GOT3 (cell line): ENCODE measurements at places on chromosomes 7 and 10.

DNA sequence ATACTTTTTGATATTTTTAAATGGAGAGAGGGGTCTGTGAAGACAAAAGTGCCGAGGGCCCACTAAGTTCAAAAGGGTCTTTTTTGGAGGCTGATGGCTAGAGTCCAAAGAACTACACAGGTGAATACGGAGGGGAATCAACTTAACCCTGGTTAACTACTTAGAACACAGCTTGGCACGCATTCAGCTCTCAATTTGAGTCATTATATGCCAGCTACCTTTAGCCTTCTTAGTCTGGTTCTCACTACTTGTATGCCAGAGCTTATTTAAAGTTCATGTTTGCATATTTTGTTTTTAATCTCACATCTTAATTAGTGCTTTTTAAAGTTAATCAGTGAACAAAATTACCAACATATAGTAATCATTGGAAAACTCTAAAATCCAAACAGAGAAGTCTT, 80.8 kb downstream of the VWDE start:
- DNase-seq: no peak

GRCh38 chr7:68823996-68824780, 774.1 kb upstream of the AUTS2 start:
- DNase-seq: no peak

DNA sequence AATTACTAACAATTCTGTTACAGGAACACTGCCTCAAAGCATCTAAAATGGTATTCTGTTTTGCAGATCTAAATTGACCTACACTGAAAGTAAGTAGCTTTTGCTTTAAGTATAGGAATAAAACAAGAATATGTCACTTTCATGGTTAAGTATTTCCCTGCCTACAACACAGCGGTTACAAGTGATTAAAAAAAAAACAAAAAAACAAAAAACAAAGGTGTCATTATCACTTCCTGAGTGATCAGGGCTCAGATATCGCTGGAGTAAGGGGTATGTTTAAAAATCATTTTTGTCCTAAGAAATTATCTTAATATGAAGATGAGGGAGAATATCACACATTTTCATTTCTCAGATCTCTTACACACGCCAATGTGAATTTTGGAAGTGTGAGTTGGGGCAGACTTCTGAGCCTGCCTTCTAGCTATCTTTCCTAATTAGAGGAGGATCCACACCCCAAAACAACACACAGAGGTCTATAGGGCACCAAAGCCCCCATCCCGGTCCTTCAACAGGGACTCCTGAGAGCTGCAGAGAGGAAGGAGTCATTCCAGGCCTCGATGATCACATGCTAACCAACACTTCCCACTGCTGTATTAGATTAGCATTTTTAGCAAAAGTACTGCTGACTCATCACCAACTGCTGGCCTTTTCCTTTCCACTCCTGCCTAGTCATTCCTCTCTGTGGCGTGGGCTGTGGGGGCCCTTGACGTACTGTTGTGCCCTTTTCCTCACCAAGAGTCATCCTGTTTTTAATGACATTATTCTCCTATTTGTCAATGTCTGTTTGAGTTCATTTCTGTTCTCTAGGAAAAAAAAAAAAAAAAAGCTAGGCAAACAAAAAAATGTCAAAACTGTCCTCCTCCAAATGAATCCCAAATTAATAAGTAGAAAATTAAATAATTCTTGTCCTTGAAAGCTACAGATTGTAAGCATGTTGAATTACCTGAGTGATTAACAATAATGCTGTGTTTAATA, 31.2 kb downstream of the PRTFDC1 start:
- no peak for DNase-seq

DNA sequence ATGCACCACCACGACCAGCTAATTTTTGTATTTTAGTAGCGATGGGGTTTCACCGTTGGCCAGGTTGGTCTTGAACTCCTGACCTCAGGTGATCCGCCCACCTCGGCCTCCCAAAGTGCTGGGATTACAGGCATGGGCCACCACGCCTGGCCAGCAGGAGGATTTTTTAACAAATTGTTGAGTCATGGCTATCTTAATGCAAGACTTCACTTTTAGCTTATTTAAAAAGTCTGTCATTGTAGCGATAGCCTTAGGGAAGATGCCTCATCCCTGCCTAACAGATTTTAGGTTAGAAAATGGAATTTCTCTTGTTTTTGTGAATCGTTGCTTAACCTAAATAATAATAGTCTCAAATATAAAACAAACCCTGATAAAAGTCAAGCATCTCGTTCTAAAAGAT, 35.5 kb downstream of the PPP2R2D start:
- no peak for DNase-seq

DNA sequence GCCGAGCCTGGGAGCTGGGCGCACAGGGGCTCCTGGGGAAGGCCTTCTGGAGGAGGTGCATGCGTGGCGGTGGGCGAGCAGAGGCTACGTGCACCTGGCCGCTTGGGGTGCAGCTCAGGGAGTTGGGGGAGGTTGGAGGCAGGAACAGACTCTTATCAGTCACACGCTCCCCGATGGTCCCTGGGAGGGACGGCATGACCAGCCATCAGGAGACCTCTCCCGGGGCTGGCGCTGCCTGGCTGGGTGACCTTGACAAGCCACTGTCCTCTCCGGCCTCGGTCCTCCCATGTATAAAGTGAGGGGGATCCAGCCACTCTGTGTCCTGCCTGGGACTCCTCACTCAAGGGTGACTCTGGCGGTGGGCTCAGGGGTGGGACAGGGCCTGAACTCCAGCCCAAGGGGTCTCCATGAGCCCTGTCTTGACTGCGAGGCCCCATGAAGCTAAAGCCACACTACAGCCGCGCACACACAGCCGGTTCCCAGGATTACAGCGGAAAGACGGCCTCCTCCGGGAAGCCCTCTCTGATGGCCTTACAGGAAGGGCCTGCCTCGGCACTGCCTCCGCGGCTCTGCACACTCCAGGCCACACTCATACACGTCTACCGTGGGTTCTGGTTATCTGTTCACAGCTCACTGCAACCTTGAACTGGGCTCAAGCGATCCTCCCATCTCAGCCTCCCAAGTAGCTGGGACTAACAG, 2.3 kb downstream of the TMEM184A start:
- no peak for DNase-seq

DNA sequence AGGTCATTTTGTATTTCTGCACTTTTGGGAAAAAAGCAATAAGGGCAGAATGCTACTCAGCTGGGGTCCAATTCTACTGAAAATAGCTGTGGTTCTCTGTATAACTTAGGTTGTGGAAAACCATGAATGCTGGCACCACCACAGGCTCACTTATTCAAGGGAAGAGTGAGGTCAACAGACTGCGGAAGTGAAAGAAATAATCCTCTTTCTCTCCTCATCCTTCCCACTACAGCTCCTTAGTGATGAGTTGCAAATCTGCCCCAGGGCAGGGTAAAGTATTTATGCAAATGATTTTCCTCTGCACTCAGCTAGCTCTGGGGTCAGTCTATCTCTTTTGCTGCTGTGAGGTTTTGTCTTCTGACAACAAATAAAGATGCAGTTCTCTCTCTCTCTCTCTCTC, 74.1 kb upstream of the PTPRZ1 start:
- no peak for DNase-seq

GRCh38 chr10:126551202-126551601, 119.3 kb downstream of the C10orf90 start:
- DNase-seq: no peak
